ENCODE measurements at places on chromosomes 7 and 10.
A peak's percentile ranks its signal among the peaks of the same experiment; 100 is the strongest.

- no peak for DNase-seq
Observed at GRCh38 chr7:105364684-105365083, 24.0 kb downstream of the SRPK2 start.

DNA sequence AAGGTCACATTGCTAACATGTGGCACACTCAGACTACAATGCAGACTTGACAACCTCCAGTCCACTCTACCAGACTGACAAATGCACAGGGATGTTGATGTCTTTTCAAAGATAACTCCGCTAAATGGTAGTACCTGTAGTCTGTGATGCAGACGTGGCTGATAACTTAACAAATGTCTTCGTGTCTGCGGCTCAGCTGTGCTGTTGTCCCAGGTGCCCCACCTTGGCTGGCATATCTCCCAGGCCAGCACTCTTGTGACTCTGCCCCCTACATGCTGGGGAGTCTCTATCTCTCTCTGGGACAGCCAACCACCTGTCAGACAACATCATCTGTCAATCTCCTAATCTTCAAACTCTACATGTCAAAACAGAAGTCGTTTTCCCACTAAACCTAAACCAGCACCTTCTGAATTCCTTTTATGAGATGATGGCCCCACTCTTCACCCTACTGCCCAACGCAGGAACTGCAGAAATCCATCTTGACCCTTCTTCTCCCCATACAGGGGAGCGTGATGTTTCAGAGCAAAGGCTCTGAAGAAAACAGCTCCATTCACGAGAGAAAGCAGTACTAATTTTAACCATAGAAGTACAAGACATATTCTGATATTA lies 156.4 kb downstream of the USP6NL start:
- DNase-seq: no peak

GRCh38 chr7:169276-170172 lies 22.8 kb upstream of the FAM20C start:
- DNase-seq: no peak

- no peak for DNase-seq
Observed at GRCh38 chr7:50353894-50354595, 49.5 kb downstream of the IKZF1 start.

- DNase-seq: no peak
Observed at GRCh38 chr10:127283017-127283416, 86.6 kb upstream of the INSYN2A start.

DNA sequence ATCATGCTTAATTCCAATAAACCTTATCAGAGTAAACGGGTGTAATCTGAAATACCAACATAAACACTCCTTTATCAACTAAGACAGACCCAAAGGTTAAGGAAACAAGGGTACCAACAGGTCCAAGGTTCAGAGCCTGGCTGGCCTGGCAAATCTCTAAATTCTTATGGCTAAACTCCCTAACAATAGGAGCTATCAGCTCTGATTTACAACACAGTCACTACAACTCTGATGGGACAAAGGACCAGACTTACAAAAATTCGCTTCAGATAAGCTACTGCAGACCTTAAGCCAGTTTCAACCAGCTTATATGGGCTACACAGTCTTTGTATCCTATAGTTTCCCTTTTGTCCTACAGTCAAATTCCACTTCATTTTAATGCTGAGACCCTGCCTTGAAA lies 381.9 kb downstream of the ZWINT start:
- DNase-seq: no peak

DNA sequence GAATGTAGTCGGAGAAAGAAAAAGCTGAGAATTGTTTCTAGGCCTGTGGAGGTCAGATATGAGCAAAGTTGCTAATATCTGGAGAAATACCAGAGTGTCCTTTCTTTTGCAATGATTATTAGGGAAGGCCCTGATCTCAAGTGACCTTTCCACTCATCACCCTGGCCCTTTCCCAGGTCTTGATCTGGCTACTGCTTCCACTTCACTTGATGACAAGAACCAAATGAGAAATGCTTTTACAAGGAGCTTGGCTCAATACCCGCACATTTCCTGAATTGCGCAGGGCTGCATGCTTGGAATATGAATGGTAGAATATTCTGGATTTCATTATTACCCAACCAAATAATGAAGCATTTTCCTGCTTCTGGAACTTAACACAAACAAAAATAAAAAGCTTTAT lies 104.6 kb downstream of the ITGB8 start:
- no peak for DNase-seq

DNA sequence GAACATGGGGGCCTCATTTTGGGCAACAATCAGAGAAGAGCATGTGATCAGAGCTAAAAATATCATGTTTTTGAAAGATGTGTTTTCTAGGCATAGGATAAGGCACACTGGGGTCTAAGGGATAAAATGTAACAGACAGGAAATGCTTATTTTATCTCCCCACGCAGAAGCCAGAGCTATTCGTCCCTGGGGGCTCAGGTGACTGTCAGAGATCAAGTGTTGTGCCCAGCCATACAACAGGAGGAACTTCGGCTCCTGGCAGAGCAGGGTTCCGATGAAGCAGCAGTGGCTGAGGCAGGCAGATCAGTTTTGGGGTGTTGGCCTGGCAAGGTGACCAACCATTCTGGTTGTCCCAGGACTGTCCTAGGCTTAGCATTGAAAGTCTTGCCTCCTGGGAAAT lies 15.2 kb downstream of the NPY start:
- DNase-seq: no peak

DNA sequence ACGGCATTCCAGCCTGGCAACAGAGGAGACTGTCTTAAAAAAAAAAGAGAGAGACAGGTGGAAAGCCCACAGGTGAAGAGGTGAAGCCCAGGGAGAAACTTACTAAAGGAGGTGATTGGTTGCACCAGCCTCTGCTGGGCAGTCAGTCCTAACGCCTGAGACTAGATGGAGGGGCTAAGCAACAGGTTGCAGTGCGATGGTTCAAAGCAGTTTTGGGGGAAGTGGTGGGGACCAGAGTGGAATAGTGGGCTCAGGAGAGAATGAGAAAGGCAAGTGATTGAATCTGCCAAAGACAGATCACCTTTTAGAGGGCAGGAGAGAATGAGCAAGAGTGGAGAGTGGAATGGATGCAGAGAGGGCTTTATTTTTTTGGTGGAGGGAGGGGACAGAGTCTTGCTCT lies 100.0 kb upstream of the KCTD7 start:
- DNase-seq: no peak

DNA sequence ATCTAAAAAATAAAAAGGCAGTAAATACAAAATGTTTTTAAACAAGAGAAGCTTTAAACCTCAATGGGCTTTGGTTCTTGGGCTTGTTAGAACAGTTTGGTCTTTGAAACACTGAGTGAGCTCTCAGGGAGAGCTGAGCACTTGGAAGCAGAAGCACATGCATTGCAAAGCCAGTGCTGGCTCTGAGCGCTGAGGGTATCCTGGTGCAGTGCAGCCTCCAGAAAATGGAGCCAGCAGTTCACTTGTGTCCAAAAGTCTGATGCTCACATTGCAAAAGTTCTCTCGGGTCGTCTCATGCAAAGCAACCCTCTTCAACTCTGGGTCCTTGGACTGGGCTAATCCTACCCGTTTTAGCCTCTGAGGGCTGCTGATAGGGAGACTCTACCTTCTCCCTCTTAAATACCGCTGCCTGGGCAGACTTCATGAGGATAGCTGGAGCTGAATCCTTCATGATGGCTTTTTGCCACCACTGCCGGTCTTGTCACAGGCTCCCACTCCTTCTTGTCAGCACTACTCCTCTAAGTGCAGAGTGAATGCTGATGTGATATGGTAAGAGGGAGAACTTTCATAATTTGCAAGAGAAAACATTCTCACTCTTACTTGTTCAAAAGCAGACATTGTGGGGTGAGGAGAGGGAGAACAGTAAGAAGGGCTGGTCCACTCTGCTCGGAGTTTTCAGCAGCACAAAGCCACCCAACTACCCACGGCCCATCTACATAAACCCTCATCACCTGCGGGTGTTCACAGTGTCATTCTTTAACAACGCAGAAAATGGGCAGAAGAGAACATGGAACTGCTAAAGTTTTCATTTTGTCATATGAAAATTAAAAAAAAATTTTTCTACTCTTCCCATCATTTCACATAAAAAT lies 42.2 kb upstream of the BMPER start:
- no peak for DNase-seq

GRCh38 chr7:38506756-38507155 lies 124.4 kb downstream of the AMPH start:
- DNase-seq: no peak

- no peak for DNase-seq
Observed at GRCh38 chr10:7577176-7577575, 89.6 kb downstream of the ITIH5 start.

- DNase-seq: no peak
Observed at GRCh38 chr7:102978284-102978683, 65.5 kb downstream of the LRRC17 start.

DNA sequence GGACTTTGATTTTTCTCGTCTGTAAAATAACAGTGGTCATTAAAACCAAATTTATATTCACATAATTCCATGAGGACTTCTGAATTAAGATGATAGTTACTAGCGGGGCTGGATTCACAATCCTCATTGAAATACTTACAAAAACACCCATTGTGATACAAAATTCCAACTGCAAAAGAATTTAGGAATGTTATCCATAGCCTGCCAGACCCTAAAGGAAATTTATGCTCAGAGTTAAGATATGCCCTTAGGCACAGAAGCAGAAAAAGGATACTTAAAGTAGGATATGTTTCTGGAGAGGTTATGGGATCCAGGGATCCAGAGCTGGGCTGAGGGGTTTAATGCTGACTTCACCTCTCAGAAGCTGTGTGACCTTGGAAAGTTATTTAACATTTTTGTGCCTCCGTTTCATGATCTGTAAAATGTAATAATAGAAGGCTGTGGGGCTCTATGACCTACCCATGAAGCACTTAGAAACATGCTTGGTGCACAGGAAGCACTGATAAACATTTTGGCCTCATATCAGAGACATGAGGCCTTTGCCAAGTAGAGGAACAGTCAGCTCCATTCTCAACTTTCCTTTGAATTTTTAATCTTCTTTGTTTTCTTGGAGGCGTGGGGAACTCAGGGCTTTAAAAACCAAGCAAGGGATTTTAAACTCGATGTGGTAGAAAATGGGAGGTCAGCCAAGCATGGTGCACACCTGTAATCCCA lies 744.7 kb downstream of the KCNMA1 start:
- no peak for DNase-seq

- DNase-seq: no peak
Observed at GRCh38 chr7:28490831-28491230, 78.5 kb downstream of the CREB5 start.

DNA sequence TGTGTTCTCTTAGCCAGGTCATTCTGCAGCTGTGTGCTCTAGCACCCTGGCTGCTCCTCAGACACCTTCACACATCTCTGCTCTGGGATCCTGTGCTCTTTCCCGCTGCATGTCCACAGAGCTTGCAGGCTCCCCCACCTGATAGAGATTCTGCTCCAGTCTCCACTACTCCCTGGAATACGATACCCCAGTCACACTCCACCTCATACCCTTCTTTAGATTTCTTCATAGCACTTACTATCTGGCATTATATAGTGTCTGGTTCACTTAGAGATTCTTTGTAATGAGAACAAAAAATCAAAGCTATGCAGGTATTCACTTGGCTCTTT lies 88.0 kb downstream of the CELF2 start:
- DNase-seq: no peak

DNA sequence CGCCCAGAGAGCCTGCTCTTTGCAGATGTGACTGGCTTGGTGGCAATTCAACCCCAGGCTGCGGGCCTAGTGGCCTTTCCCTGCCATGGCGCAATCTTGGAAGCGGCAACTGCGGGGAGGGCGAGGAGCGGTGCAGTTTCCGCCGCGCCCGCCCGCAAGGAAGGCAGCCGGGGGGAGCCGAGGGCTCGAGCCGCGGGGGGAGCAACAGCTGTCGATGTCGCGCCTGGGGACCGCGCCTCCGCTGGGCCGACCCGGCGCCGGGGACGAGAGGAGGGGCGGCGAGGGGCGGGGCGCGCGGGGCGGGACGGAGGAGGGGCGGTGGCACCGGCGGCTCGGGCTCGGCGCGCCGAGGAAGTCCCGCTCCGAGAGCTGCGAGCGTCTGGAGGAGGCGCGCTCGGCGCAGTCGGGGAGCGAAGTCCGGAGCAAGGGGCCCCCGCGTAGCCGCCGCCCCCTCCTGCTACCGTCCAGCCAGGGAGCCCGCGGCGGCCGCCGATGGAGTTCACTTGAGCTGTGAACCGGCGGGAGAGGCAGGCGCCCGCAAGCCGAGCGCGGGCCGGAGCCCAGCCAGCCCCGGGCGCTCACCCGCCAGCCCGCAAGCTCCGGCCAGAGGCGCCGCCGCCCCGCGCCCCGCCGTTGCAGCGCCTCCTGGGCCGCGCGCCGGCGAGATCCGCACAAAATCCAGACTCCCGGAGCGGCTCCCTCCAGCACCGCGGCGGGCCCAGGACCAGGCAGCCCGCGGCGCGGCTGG lies 438.1 kb upstream of the GALNT17 start:
- peak; percentile 74 for DNase-seq

- DNase-seq: peak; percentile 73
Observed at GRCh38 chr7:10122551-10123100, 851.0 kb upstream of the PHF14 start.

- no peak for DNase-seq
Observed at GRCh38 chr10:130814610-130815009, 496.9 kb downstream of the TCERG1L start.

GRCh38 chr10:28087661-28088351 lies 88.9 kb upstream of the ODAD2 start:
- DNase-seq: no peak

- no peak for DNase-seq
Observed at GRCh38 chr10:75291805-75292204, 56.0 kb upstream of the COMTD1 start.

DNA sequence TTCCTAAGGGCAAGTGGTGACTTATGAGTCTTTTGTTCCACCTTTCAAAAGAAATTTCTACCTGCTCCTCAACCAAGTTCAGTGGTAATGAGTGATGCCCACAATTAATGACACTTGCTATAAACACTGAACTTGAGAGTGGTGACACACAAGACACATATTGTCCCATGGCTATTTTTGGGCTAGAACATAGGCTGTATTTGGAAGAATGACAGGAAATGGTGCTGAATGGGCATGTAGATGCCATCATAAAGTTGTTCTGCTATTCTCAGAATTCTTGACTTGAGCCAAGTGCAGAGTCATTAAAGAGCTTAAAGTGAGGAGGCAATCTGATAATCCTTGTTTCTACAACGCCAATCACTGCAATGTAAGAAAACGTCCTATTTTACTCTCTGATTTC lies 313.3 kb downstream of the AGMO start:
- DNase-seq: no peak

GRCh38 chr10:107626862-107627261 lies 462.4 kb upstream of the SORCS1 start:
- DNase-seq: no peak

GRCh38 chr10:81817596-81818170 lies 57.3 kb upstream of the NRG3 start:
- no peak for DNase-seq

DNA sequence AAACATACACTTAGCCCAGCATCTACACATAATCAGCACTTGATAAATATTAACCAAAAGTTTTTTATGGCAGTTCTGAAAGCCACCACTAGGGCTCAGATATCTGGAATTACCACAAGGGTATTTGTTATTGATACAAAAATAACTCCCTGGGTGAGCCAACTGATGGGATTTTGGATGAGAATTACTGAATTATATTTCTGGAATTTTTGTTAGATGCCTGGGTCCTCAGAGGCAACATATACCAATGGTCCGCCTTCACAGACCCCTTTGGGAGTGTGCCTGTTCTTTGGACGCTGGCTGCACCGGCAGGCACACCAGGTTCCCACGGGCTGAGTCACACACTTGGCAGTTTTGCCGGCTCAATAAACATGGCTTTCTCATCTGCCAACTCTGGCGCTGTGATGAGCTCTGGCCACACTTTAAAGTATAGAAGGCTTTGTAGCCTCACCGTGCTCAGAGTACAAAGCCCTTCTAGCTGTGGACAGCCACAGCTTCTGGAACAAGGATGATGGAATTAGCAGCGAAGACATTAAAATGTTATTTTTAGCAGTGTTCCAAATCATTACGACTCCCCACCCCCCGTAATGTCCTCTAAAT lies 24.5 kb upstream of the EEPD1 start:
- peak; percentile 55 for DNase-seq

All from amygdala (tissue), 56 donors.